ENCODE measurements at places on chromosomes 6 and 20. TPM values are rescaled to one million over a fixed set of nuclear protein-coding genes. Genes with fewer than 3 reads are reported as not detected.
A peak's percentile ranks its signal among the peaks of the same experiment; 100 is the strongest.

The GSTA3 gene
- polyA plus RNA-seq = 1.1 TPM

The COL10A1 gene
- not detected for polyA plus RNA-seq

DNA sequence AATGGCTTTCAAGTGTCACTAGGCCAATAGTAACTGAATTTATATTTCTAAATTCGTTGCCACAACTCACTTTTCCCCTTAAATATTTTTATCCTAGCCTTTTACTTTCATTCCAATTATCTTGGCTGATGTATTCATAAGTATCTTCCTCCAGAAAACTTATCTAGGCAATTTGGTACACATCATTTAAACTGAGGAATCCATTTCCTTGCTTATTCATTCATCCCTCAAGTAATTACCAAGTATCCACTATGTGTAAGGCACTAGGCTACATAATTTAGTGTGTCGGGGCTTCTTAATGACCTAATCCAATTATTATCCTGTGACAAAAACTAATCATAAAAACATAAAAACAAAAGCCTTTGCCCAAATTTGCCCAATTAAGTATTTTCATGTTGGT is 258.3 kb upstream of the TCF21 start:
- H3K4me3 ChIP-seq = no peak overlapping the region
- no peaks in the 10 kb centered on the region for H3K4me1 ChIP-seq
- H3K36me3 ChIP-seq = no peaks in the 10 kb centered on the region
- H3K27ac ChIP-seq = no peak overlapping the region

The DOP1A gene
- polyA plus RNA-seq = 5.8 TPM

- no peaks in the 10 kb centered on the region for H3K36me3 ChIP-seq
- DNase-seq = no peak
- no peak overlapping the region for H3K4me3 ChIP-seq
- peaks cover 6% of the 10 kb centered on the region for H3K4me1 ChIP-seq
These were observed 374.2 kb upstream of the FLRT3 start for GRCh38 chr20:14711652-14712051.

DNA sequence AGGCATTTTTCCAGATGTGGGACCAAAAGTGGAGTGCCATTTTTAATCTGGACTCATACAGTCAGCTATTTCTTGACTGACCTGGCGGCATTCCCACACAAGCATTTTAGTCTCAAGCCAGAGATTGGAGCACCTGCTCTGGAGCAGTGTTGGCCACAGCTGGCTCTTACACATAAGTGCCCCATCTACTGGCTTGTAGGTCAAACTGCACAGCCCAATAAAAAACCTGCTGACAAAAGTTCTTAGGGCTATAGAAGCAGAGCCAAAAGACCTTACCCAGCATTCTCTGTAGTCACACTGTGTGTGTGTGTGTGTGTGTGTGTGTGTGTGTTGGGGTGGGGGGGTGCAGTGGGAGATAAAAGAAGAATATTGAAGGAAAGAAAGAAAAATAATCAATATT is 38.6 kb upstream of the SENP6 start:
- no peak overlapping the region for H3K27ac ChIP-seq
- no peak overlapping the region for H3K4me3 ChIP-seq
- H3K27me3 ChIP-seq = no peaks in the 10 kb centered on the region
- H3K4me1 ChIP-seq = no peaks in the 10 kb centered on the region

DNA sequence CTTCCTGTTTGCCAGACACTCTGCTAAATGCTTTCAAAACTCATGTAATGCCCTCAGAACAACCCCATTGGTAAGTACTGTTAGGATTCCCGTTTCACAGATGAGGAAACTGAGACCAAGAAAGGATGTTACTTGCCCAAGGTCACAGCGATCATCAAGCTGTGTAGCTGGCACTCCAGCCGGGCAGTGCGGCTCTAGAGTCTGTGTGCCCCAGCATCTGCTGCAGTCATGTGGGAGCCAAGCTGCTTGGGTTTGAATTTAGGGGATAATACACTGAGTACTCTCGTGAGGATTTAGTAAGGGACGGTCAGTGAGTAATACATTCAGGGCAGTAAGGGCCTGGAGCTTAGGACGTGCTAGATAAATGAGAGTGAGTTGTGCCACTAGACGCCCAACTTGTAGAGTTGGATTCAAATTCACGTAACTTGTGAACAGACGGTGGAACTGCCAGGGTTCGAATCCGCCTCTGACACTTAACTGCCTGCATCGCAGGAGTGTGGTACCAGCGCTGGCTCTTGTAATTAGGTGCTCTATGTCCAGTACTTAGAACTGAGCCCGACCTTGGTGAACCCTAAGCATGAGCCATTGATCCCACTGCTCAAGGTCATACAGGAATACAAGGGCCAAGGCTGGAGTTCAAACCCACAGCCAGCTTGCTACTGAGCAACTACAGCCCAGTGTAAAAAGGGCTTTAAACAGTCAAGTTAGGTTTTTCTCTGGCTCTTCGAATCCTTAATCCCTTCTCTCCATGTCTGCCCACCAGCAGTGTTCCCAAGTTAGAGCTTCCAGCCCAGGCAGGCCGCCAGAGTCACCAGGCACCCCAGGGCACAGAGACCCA is 70.2 kb downstream of the EYA2 start:
- no peaks in the 10 kb centered on the region for H3K36me3 ChIP-seq
- no peak overlapping the region for H3K27ac ChIP-seq
- H3K4me3 ChIP-seq = no peak overlapping the region
- no peak for DNase-seq
- H3K27me3 ChIP-seq = no peaks in the 10 kb centered on the region
- no peaks in the 10 kb centered on the region for H3K4me1 ChIP-seq

- no peak overlapping the region for H3K27ac ChIP-seq
- DNase-seq = peak; percentile 49
- H3K4me1 ChIP-seq = no peaks in the 10 kb centered on the region
- no peak overlapping the region for H3K4me3 ChIP-seq
- no peaks in the 10 kb centered on the region for H3K27me3 ChIP-seq
- H3K36me3 ChIP-seq = no peaks in the 10 kb centered on the region
These were observed 606.9 kb downstream of the CDH26 start for GRCh38 chr20:60565083-60565482.

DNA sequence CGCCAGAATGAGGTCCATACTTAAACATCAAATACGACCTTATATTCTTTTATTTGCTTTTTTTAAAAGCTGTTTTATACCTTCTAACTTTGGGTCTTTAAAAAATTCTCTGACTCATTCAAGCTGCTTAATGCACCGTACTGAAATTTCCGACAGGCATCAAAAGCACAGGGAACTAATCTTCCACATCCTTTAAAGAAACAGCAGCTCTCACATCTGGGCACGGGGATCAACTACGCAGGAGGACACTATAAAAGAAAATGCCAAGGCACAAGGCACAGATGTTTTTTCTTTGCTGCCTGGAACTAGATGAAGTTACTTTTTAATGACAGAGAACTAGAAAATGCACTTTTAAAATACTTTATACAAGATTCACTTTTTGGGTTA is 112.4 kb upstream of the ARG1 start:
- no peak for DNase-seq
- H3K36me3 ChIP-seq = no peaks in the 10 kb centered on the region
- H3K27me3 ChIP-seq = no peaks in the 10 kb centered on the region
- H3K4me3 ChIP-seq = no peak overlapping the region
- no peak overlapping the region for H3K27ac ChIP-seq

All from lung (tissue), 17 donors.